ENCODE measurements at places on chromosomes 11 and 22.

DNA sequence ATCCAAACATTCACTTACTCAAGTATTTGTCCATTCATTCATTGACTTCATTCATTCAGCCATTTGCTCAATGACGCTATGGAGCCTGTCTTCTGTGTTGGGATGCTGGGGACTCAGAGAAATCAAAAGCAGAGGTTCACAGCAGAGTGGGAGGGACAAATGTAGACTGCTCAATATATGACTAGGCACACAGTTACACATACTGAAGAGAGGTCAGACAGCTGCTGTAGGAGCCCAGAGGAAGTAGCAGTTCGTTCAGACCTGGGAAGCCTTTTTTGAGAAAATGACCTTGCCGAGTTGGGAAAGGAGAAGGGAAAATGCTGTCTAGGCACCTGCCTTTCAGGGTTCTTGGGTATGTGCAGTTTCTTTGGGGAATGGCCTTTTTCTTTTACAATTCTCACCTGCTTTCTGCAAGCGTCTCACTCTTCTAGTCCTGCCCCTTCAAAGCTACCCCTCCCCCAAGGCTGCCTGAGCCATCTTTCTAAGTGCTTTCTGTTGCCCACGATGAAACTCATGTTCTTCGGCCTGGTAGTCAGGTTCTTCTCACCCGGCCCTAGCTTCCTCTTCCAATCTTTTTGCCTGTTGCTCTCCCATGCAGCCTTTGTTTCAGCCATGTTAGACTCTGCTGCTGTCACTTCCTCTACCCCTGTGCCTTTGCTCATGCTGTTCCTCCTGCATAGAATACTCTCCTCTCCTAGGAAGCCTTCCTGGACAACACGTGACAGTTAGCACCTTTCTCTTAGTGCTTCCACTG lies 4.2 kb upstream of the UVRAG start:
- DNase-seq = no peak

GRCh38 chr11:83663446-83663845 lies 377.3 kb upstream of the CCDC90B start:
- no peak for DNase-seq

- no peak for DNase-seq
These were observed 473.8 kb downstream of the OPCML start for GRCh38 chr11:133058501-133058900.

- DNase-seq = no peak
These were observed 2.1 kb downstream of the ARAP1 start for GRCh38 chr11:72750086-72750485.

- no peak for DNase-seq
These were observed 57.8 kb upstream of the PTPN5 start for GRCh38 chr11:18849406-18849805.

Data from T-helper 1 cell (primary cell).